ENCODE measurements at places on chromosomes 7 and 10.

GRCh38 chr7:262251-262572 is 27.8 kb upstream of the FOXL3 start:
- DNase-seq = no peak

- peak; percentile 74 for DNase-seq
Observed at GRCh38 chr7:131327049-131327625, 539 bp upstream of the MKLN1 start.

GRCh38 chr10:1233031-1233430 is 176.8 kb downstream of the WDR37 start:
- DNase-seq = no peak

DNA sequence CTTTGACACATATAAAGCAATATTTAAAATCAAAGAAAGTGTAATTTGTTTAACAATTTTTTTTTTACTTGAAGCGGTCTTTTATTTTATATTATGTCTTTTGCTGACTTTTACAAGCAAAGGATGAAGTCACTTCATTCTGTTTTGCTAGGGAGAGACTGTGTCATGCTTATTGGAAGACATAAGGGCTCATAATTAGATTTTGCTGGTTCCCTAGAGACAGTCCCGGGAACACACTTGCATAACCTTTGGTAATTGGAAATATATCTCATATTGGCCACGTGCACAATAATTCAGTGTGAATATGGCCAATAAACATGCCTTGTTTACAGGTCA is 448 bp upstream of the NET1 start:
- no peak for DNase-seq

GRCh38 chr10:4512671-4513240 is 313.3 kb upstream of the AKR1E2 start:
- peak; percentile 49 for DNase-seq

DNA sequence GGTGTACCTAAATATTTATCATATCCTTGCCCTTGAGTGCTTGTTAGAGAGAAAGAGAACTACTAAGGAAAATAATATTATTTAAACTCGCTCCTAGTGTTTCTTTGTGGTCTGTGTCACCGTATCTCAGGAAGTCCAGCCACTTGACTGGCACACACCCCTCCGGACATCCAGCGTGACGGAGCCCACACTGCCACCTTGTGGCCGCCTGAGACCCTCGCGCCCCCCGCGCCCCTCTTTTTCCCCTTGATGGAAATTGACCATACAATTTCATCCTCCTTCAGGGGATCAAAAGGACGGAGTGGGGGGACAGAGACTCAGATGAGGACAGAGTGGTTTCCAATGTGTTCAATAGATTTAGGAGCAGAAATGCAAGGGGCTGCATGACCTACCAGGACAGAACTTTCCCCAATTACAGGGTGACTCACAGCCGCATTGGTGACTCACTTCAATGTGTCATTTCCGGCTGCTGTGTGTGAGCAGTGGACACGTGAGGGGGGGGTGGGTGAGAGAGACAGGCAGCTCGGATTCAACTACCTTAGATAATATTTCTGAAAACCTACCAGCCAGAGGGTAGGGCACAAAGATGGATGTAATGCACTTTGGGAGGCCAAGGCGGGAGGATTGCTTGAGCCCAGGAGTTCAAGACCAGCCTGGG is 11.4 kb downstream of the SERPINE1 start:
- peak; percentile 95 for DNase-seq

DNA sequence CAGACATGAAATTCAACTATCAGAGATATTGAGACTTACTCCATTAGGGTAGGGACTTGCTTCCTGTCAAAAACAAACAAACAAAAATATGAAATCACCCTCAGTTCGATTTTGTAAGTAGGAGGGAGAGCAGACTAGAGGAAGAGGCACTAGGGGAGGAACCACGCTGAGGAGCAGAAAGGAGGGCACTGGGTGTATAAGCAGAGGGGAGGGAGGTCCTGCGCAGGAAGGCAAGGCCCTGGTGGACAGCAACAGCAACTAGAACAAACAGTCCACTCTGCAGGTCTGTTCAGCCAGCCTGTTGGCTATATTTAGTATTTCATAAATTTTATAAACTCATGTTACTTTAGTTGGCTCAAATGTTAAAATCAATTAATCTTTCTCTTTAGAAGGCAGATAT is 937.1 kb upstream of the C7orf33 start:
- no peak for DNase-seq

GRCh38 chr10:130655313-130656186 is 519.4 kb downstream of the GLRX3 start:
- DNase-seq = no peak

- peak; percentile 44 for DNase-seq
Observed at GRCh38 chr7:71548746-71549145, 416.8 kb downstream of the GALNT17 start.

DNA sequence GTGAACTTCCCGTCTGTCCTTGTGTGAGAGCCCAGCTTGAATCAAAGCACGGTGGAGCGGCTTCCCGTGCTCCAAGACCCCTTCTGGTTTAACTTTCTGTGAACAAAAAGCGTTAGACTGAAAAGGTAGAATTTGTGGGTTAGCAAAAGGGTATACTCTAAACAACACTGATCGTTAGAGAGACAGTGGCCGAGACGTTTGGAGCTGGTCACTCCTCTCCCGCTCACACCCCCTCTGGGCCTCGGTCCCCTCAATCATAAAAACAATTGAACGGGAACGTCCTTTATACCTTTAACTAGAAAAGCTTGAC is 502 bp downstream of the PRKRIP1 start:
- DNase-seq = no peak

- DNase-seq = no peak
Observed at GRCh38 chr7:136709876-136710275, 158.6 kb upstream of the CHRM2 start.

GRCh38 chr10:71267508-71268240 is 51.4 kb upstream of the SLC29A3 start:
- no peak for DNase-seq

GRCh38 chr10:62036186-62037081 is 134.9 kb downstream of the ARID5B start:
- DNase-seq = peak; percentile 66

- no peak for DNase-seq
Observed at GRCh38 chr10:100806356-100806645, 60.9 kb downstream of the PAX2 start.

GRCh38 chr10:102460836-102461186 is 9.5 kb upstream of the C10orf95 start:
- no peak for DNase-seq

GRCh38 chr10:49070701-49071100 is 44.6 kb downstream of the VSTM4 start:
- DNase-seq = no peak

DNA sequence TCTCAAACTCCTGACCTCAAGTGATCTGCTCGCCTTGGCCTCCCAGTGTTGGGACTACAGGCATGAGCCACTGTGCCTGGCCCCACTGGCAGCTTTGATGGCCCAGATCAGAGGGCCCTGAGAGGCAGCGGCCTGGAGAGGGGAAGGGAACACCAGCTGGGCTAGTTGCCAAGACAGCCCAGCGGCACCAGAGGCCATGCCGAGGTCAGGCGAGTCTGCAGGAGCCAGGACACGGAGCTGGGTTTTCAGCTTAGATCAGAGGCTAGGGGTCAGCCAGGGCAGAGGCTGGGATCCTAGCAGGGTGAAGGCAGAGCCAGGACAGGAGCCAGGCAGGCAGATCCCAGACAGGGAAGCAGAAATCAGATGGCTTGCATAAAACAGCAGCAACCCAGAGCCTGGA is 92.9 kb downstream of the MYL10 start:
- no peak for DNase-seq

DNA sequence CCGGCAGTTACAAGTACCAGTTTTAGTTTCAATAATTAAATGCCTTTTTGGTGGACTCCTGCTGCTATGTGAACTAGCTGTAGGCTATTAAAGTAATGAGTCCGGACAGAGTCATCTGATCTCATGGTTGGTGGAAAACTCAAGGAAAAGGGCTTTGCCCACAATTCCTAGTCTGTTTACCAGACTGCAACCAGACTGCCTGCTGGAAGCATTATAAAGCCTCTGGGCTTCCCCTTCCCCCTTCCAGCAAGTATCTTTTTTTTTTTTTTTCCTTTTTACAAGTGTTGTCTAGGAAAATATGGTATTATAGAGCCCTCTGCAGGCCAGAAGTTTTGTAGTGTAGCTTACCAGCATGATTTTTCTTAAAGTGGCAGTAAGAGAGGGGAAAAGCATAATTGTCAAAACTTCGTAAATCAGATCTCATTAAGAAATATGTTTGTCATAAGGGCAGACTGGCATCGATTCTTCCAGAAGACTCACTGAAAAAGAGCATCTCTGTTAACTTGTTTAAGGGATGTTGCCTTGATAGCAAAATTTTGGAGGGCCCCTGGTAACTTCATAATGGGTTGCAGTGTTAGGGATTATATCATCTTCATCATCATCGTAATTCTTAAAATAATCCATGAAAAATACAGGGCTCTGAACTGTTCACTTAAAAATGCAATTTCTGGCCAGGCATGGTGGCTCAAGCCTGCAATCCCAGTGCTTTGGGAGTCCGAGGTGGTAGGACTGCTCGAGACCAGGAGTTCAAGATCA is 181.3 kb downstream of the TAX1BP1 start:
- DNase-seq = peak; percentile 69

GRCh38 chr7:18913106-18913505 is 204.3 kb downstream of the TWIST1 start:
- no peak for DNase-seq

GRCh38 chr10:79101560-79102497 is 33.1 kb downstream of the ZMIZ1 start:
- peak; percentile 66 for DNase-seq

- peak; percentile 81 for DNase-seq
Observed at GRCh38 chr10:99930731-99931550, 78.8 kb downstream of the DNMBP start.

- no peak for DNase-seq
Observed at GRCh38 chr10:100103581-100103980, 21.9 kb upstream of the CPN1 start.

GRCh38 chr7:139648391-139648861 is 124.9 kb downstream of the CLEC2L start:
- DNase-seq = no peak

GRCh38 chr10:54487743-54488142 is 313.3 kb downstream of the PCDH15 start:
- DNase-seq = no peak

DNA sequence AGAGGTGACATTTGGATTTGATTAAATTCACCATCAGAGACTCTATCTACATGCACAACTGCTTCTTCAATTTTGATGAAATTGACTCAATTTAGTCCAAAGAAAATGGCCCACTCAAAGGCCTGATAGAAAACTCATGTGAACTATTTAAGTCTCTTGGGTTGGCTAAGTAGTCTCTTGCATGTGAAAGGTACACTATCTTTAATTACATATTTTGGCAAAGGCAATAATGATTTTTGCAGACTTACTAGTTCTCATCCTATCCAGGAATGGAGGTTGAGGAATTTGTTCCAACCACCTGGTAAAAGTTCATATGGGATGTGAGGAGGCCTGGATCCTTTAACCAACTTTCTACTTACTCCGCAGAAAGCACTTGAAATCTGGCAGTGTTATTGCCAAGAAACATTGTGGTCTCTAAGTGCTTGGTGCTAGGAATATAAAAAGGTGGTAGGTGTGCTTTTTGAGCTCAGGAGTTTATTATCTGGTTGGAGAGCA is 618.6 kb upstream of the MKI67 start:
- no peak for DNase-seq

DNA sequence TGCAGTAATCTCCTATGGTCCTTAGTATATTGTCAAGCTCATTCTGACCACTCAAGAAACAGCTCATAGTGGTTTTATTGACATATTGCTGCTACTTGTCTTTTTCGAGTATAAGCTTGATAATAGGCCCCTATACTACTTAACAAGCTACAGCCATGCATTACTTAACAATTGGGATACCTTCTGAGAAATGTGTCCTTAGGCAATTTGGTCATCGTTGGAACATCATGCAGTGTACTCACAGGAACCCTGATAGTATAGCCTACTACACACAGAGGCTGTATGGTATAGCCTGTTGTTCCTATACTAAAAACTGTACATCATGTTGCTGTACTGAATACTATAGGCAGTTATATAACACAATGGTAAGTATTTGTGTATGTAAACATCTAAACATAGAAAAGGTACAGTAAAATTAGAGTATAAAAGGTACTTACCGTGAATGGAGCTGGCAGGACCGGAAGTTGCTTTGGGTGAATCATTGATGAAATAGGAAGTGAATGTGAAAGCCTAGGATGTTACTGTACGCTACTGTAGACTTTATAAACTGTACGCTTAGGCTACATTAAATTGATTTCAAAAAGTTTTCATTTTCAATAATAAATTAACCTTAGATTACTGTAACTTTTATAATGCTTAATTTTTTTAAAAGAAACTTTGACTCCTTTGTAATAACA is 160.9 kb downstream of the LRRC4 start:
- no peak for DNase-seq

GRCh38 chr7:69929622-69930021 is 331.3 kb downstream of the AUTS2 start:
- DNase-seq = no peak

DNA sequence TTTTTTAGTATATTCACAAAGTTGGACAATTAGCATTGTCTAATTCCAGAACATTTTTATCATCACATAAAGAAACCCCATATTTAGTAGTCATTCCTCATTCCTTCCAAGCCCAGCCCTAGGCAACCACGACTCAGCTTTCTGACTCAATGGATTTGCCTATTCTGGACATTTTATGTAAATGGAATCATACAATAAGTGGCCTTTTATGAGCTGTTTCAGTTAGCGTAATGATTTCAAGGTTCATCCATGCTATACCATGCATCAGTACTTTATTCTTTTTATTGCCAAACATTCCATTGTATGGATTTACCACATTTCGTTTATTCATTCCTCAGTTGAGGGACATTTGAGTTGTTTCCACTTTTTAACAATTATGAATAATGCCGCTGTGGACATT is 249.2 kb downstream of the DYNC1I1 start:
- DNase-seq = no peak

- DNase-seq = peak; percentile 62
Observed at GRCh38 chr7:93890041-93890463, 501 bp downstream of the TFPI2 start.

- DNase-seq = no peak
Observed at GRCh38 chr7:2929321-2930201, 85.5 kb upstream of the GNA12 start.

- DNase-seq = peak; percentile 82
Observed at GRCh38 chr7:92717993-92718716, 118.2 kb downstream of the CDK6 start.

DNA sequence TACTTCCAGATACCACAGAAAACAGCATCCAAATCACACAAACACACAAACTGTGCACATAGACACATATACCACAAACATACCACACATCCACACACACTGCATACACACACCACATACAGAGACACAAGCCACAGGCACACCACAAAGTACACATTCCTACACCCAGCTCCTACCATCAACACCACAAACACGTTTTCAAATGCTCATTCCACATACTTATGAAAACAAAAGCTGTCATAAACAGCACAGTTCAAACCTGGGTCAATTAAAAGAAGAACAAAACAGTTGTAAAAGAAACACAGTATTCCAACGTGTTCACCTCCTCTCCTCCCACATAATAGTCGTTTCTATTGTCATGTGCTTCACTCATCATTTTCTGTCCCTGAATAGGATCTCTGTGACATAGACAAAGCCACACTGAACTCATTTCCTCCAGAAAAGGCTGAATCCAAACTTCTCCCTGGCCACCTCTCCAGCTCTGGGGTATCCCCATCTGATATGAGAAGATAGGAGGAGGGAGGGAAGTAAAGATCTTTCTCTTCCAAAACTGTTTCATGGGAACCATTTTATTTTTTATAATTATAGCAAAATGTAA is 89.2 kb downstream of the CXCL12 start:
- peak; percentile 90 for DNase-seq

GRCh38 chr7:123533929-123534382 is 439 bp downstream of the IQUB start:
- no peak for DNase-seq

Measured in astrocyte (in vitro differentiated cells and primary cell).